Glutamatergic neuron (in vitro differentiated cells): ENCODE measurements at places on chromosomes 4 and X. TPM values are rescaled to one million over a fixed set of nuclear protein-coding genes. Genes with fewer than 3 reads are reported as not detected.

The PAGE4 gene
- not detected for total RNA-seq

The FRG2 gene
- total RNA-seq: not detected

The QDPR gene
- total RNA-seq: 31.6 TPM

The ZCCHC18 gene
- 12.1 TPM for total RNA-seq

The USP17L28 gene
- not detected for total RNA-seq

The IRS4 gene
- total RNA-seq: not detected

The GPR143 gene
- total RNA-seq: not detected

The ART3 gene
- not detected for total RNA-seq

The PASD1 gene
- not detected for total RNA-seq

The DTHD1 gene
- not detected for total RNA-seq

The BOD1L1 gene
- total RNA-seq: 57.3 TPM

The CXCL8 gene
- not detected for total RNA-seq

The GABRG1 gene
- total RNA-seq: not detected

The ADAMTS3 gene
- 0.10 TPM for total RNA-seq

The NAP1L2 gene
- total RNA-seq: 7.1 TPM

The DCAF4L1 gene
- 0.17 TPM for total RNA-seq

The COL4A5 gene
- total RNA-seq: 3.2 TPM

The PSAPL1 gene
- not detected for total RNA-seq

The HSFX1 gene
- 1.8 TPM for total RNA-seq

The WDR17 gene
- total RNA-seq: 6.3 TPM

The RIBC1 gene
- 0.64 TPM for total RNA-seq
